Dermis blood vessel endothelial cell (primary cell): ENCODE measurements at places on chromosomes 4 and X. TPM values are rescaled to one million over a fixed set of nuclear protein-coding genes. Genes with fewer than 3 reads are reported as not detected.

The TSPAN7 gene
- 25.2 and 28.4 TPM in 2 replicates for total RNA-seq

The TMEM31 gene
- not detected in 2 replicates for total RNA-seq

The BRS3 gene
- not detected in 2 replicates for total RNA-seq

The GDPD2 gene
- total RNA-seq, result 0.17 TPM in 1 of 2 replicates, not detected in the other

The SPATA4 gene
- total RNA-seq, result not detected in 2 replicates
